Thyroid gland (tissue), 4 donors: ENCODE measurements at places on chromosomes 5 and 9.

DNA sequence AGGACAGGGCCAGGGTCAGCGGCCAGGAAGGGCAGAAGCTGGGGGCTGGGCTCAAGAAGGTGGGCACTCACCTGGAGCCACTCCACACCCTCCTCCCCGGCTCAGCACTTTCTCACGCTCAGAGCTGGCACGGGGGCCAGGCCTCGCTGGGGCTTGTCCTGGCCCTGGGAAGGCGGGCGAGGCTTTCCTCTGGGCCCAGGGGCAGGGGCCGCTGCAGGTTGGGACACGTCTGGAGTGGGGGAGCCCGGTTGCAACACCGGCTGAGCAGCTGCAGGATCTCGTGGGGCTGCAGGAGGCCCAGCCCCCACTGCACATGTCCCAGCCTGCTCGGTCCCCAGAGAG is 38.9 kb upstream of the EGFL7 start:
- DNase-seq: no peak

- DNase-seq: no peak
Observed at GRCh38 chr5:173622183-173623047, 6.0 kb upstream of the BOD1 start.

DNA sequence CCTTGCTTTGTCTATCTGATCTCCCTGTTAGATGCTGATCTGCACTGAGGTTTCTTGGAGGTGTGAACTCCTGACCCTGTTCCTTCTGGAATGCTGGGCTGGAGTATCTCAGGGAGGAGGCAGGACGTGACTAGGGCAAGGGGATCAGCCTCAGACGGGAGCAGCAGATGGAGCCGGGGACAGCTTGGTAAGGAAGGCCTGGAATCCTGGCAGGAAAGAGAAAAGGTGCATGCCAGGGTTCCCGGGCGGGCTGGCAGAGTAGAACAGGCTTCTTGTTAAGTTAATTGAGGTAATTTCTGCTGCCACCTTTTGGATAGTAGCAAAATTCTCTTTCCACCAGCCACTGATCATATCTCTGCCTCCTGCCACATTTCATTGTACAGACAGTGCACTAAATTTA is 180.9 kb downstream of the ZNF462 start:
- no peak for DNase-seq

- DNase-seq: peak; percentile 55
Observed at GRCh38 chr9:95102001-95102433, 215.5 kb downstream of the FANCC start.

DNA sequence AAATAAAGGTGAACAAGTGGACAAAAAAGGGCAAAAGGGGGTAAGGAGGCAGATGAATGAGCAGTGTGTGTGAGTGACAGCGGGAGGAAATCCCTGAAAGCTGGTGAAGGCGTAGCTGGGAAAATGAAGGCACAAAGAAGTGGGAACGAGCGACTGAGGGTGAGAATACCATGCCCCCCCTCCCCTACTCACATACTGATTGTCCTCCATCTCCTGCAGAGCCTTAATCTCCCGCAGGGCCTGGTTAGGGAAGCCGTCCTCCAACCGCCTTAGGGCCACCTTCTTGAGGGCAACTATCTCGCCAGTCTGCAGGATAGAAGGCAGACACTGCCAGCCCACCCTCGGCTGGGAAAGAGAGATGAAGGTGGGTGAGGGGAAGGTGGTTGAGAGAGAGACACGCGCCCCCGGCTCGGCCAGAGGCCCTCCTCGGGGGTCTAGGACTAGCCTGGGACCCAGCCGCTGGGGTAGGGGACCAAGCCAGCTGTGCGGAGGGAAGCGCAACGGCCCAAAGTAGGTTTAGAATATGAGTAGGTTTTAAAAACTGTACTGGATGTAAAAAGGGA is 522 bp downstream of the CDK20 start:
- no peak for DNase-seq

GRCh38 chr9:123710299-123710698 is 219.6 kb downstream of the DENND1A start:
- DNase-seq: no peak

DNA sequence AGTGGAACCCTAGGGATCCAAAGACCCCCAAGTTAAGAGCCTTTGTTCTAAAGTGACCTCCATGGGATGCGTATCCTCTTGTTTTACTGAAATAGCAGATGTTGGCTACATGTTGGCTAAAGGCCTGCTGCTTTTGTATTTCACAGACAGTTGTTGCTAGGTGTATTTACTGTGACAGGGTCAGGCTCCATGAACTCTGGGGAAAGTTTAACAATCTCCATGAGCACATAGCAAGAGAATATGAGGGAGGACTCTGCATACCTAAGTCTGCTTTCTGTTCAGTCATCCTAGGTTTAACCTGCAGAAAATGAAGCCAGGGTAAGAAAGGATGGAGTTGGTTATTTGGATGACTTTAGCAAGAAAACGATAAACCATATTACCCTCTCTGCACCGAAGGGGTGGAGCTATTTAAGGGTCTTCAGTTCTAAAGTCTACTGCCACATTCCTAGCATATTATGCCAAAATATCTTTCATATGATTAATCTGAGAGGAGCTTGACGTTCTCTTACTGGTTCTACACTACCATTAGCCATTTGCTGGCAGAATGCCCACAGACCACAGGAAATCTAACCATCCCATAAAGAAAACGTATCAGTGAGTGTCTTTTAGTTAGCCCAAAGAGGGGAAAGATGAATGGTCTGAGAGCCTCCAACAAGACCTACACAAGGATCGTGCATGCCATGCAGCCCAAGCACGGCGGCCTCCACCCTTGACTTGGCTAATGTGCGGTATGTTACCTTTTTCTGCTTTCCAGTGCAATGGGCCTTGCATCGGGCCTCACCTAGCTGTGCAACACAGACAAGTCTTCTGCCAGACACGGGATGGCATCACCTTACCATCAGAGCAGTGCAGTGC is 127.8 kb downstream of the SAXO1 start:
- no peak for DNase-seq

GRCh38 chr5:175542232-175542965 is 64.0 kb downstream of the SFXN1 start:
- DNase-seq: no peak

- DNase-seq: no peak
Observed at GRCh38 chr5:9241479-9242305, 304.2 kb downstream of the SEMA5A start.

DNA sequence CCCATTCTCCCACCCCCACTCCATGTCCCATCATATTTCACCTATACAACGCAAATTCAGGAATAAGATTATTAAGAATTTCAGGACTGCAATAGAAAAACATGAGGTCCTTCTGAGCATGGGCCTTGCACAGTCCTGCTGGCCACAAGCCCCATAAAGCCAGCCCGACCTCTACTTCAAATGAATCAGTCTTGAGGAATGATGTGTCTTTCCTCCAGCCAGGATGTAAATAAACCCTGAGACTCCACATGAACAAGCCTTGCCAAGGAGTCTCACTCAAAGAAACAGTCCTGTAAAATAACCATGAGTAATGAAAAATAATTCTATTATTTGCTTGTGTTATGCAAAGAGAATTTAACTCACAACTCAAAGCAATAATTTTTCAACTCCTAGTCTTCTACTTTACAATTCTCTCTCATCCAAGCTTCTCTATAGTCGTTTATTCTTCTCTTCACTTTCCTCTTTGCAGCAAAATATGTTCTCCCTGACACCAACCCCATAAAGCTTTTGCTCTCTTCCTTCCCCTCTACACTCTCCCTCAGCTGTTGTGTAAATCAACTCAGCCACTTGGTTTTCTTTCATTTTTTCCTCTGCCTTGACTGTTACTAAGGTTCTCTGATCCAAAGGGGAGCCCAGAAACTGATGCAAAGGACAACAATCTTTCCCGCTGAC is 140.1 kb upstream of the MOCS2 start:
- no peak for DNase-seq

DNA sequence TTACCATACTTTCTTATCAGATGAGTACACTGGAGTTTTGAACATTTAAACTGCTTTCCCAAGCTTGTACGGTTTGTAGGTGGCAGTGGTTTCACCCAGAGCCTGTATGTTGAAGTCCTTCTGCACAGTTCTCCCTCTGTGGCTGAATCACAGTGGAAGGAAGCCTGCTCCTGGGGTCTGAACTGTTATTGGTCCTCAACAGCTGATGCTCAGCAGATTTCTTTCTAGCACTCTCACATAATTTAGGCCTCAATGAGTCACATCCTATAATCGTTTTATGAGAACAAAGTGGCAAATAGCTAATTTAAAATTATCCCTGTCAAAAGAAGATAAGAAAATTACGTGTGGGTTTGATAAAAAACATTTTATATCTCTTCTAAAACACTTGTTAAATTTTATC is 229.7 kb downstream of the TLE4 start:
- DNase-seq: no peak

DNA sequence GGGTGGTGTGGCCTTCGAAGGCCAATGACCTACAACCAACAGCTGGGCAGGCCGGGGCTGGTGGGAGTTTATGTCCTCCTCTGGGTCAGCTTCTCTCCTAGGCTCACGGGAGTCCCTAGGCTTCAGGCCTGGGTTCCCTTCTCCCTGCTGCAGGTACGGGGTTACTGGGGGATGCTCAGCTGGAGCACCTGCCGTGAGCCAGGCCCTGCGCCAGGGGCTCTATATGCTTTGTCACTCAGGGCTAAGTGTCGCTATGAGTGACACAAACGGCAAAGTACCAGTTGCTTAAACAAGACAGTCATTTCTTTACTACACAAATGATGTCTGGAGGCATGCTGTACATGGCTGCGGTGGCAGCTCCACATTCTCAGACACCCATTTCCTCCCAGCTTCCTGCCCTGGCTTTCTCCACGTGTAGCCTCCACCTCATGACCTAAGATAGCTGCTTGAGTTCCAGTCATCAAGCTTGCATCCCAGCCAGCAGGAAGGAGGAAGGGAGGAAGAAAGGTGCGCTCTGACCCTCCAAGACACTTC is 22.5 kb upstream of the NINJ1 start:
- DNase-seq: no peak

DNA sequence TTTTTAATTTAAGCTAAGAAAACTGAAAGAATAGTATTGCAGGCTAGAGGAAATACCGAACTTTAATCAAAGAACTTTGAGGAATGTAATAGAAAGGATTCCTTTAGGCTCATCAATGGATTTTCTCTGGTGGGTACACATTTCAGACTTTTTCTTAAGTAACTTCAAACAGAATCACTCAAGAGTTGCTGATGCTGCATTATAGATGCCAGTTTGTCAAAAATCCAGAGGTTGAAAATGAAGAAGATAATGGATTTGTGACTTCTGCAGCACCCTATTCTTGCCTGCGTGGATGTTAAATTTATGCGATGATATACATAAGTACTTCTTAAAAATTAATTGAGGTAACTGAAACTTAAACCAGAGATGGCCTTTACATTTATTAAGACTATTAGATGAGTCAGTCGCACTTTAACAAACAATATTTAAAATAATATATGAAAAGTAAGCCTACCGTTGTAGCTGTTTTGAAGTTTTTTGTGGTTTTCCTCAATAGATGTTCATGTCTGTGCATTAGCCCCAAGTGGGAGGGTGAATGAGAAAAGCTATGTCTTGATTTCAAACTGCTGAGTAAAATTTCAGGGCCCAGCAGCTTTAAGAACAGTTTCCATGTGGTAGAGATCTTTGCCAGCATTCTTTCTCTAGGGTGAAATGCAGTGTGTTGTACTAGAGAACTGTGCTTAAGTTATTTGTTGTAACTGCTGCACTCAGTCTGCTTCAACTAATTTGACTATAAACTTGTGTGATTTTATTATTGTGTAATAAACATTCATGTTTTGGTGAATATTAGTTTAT is at the start of gene OGN:
OGN (minus strand) TSS at position 537 of the 795 bp plus-strand sequence. CDS start 1,171 bp downstream, outside the sequence.
- no peak for DNase-seq

- DNase-seq: no peak
Observed at GRCh38 chr5:76365561-76365960, 37.5 kb upstream of the IQGAP2 start.

DNA sequence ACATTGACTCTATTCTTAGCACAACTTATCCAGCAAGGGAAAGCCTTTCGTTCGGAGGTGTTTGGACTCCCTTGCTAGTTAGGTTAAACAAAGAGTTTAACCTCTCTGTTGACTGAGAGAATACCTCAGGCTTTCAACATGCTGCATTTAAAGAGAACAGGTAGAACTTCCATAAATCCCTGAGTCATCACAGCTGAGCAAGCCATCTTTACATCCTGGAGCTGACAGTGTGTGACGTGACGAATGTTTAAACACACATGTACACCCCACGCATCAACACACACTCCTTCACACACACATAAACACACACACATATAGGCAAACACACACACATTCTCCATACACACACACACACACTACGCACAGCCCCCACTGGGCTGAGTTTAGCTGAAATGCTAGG is 152.8 kb downstream of the ADAMTS12 start:
- no peak for DNase-seq

GRCh38 chr5:109656829-109657228 is 32.9 kb upstream of the MAN2A1 start:
- no peak for DNase-seq

- DNase-seq: no peak
Observed at GRCh38 chr5:14849516-14850294, 21.9 kb downstream of the ANKH start.

DNA sequence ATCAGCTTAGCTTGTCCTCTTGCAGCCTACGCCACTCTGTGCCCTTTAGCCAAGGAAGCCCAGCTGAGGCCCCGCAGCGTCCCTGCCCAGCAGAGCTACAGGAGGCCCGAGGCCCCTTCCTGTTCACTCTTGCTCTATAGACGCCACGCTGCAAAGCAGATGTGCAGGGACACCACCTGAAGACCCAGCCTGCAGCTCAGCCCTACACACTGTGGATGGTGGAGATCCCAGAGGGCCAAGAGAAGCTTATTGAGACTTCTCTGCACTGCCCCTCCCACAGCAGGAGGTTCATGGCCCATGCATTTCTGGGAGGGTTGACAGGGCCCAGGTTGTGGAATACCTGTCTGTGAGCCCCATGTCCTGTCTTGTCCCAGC is 33.6 kb downstream of the IRF1 start:
- DNase-seq: no peak

DNA sequence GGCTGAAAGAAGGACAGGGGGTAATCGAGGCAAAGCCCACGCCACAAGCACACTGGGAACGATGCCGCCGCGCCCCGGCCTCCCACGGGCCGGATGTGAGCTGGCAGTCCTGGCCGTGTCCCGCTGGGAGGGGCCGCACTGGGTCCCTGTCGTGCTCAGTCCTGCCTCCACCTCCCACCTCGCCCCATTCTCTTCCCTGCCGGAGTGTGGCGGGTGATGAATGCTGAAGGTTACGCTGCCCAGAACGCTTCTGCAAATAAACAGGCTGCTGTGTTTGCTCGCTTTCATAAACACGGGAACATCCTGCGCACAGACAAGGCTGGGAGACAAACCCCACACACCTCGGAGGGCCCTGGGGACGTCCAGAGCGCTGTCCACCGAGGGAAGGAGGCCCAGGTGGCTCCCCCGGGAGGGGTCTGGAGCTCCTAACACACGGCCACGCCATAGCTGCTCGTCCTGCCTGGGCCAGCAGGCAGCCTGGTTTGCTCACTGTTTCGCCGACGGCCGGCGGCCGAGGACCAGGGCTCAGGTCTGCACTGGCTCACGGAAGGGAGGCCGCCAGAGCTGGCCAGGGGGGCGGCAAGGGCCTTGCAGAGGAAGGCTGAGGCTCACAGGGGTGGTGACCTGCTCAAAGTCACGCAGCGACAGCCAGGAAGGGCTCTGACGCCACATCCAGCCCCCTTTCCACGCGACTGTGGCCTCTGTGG is 2.3 kb downstream of the DNLZ start:
- no peak for DNase-seq

GRCh38 chr5:104199771-104200170 is 637.2 kb upstream of the NUDT12 start:
- DNase-seq: no peak
